ENCODE measurements at places on chromosomes 6 and 20.
A peak's percentile ranks its signal among the peaks of the same experiment; 100 is the strongest.

GRCh38 chr20:54416770-54417169 is 58.6 kb upstream of the DOK5 start:
- no peak for DNase-seq

GRCh38 chr6:149855040-149855654 is 9.0 kb downstream of the LRP11 start:
- peak; percentile 91 for DNase-seq

DNA sequence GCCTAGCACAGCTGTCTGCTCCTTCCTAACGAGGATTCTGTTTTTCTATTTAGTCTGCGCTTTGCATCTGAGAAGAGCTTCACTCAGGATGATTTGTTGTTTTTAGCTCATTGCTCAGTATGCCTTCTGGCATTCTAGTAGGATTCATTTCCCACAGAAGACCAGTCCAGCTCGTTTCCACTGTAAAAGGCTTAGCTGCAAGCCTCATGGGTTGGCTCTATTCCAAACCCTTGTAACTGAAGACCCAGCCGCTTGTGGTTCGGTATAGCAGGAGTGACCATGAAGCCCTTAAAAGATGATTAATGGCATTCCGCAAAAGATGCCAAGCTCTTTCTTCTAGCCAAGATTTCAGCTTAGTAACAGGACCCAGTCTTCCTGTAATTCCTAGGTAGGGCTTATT is 7.2 kb downstream of the ADGRF1 start:
- peak; percentile 97 for DNase-seq

DNA sequence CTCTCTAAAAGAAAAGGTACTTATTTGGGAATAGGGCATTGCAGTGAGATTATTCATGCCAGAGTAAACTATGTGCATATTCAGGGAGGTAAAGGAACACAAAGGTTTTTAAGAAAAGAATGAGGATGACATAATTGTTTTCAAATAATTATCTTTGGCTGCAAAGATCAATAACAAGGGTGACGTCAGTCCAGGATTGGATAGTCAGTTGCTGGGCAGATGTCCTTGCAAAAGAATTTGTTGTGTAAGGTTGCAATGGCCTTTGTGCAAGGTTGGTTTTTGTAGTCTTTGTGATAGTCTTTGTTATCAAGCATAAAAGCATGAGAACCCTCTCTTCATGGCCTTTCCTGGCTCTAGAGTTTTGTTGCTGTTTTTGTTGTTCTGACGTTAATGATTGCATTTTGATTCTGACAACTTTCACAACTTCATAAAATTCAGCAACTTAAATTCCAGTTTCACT is 17.7 kb downstream of the LOC128125822 start:
- no peak for DNase-seq

GRCh38 chr6:140018588-140018987 is 644.1 kb upstream of the CITED2 start:
- no peak for DNase-seq

GRCh38 chr20:6502219-6502618 is 265.3 kb upstream of the BMP2 start:
- peak; percentile 23 for DNase-seq

GRCh38 chr6:110738899-110739365 is 76.3 kb downstream of the CDK19 start:
- DNase-seq, result peak; percentile 66

DNA sequence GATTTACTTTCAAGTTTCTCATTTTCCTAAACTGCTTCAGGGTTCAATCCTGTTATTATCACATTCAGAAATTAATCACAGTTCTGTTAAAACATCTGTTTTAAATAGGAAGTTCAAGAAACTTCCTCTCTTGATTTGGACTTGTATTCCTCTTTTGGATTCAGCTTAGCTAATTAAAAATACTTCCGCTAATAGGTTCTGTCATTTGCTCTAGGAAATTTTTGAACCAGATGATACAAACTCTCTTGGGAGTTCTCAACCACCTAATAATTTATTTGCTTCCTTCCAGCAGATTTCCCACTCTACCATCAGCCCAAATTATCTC is 15.9 kb upstream of the TMEM30A start:
- no peak for DNase-seq

- DNase-seq, result no peak
Observed at GRCh38 chr20:33660035-33660684, 2.0 kb upstream of the C20orf144 start.

DNA sequence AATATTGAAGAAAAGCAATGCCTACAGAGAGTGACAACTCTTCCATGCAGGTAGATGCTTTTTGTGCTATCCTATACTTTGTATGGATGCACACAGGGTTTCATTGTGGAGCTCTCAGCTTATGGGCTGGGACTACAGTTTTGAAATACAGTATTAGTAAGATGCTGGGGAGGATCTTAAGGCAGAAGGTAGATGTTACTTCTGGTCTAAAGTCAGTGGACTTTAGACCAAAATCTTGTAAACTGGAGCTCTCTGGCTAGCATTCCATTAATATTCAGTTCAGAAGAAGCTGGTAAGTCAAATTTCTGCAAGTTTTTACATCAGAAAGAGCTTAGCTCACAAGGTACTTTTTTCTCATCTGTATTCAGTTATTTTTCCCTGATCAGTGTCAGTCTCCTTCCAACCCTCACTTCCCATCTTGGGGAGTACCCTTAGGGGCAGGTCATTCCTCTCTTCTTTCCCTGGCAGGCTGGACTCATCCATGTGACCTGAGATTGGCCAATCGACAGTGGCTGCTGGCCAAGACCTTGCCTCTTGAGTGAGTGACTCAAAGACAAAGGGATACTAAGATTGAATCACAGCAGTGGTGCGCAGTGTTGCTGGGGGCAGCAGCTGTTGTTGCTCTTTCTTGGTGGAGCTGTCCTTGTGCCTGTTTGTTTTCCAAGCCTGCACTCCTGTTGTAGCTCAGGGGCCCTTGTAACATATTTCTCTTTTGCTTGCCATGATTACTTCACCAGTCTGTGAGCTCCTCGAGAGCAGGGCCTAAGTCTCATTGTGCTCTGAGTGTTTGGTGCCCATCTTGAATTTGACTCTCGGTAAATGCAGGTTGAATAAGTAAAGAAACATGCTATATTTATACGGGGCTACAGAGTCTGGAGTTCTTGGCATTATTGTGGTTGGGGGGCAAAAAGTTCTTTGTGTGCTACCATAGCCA is 2.8 kb upstream of the PHF20 start:
- DNase-seq, result peak; percentile 94

DNA sequence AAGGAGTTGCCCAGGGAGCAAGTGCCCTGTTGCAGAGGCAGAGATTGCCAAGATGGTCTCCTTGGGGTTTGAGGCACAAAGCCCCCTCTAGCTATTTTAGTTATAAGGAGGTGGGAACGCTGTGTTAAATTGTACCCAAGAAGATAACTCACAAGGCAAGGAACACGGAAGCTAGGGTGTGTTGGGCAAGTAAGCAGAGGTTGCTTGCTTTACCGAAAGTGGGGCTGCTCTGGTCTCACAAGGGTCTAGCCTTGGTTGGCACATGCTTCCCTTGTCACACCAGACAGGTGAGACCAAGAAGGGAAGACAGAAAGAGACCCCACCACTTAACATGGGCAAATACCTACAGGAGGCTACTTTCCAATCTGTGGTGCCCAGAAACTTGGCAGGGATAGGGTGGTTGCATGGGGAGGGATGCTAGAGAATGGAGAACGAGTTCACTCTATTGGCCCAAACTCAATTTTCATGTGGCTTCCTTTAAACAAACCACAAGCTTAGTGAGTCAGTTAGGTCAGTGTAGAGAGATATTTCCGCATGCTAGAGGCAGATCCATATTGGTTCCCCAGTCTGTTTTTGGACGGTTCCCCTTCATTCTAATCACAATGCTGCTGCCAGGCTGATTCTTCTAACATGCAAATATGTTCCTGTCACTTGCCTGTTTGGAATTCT is 42.4 kb downstream of the PLAGL1 start:
- peak; percentile 8 for DNase-seq

DNA sequence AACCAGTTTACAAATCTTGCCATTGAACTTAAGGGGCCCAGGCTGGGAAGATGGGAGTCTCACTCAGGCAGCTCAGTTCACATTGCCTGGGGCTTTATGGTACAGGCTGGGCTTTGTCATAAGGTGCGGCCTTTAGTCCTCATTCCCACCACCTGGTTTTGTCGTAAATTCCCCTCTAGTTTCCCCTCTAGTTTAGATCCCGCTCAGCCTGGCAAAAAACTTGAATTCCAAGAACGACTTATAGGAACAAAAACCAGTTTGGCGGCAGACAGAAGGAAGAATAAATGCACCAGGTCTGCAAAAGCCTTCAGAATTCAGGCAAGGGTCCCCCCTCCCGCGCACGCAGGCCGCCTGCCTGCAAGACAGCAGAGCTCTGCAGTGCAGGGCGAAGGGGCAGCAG is 4.1 kb downstream of the BMP7 start:
- no peak for DNase-seq

- no peak for DNase-seq
Observed at GRCh38 chr20:34541264-34541901, 17.1 kb upstream of the MAP1LC3A start.

DNA sequence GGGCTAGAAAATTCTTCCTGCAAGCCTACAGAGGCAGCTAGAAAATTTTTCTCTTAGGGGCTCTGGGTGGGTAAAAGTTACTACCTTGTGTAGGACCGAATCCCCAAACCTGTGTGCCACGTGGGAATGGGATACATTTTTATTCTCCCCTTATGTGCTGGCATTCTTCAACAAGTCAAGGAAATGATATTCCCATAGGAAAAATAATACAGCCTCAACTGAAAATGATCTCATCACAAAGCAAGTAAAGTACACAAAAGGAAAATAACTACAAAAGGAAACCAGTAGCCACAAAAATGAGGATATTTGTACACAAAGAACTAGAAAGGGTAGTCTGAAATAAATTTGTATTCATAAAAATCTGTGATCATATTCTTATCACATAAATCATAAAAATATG is 298.1 kb downstream of the LAMA2 start:
- DNase-seq, result no peak

DNA sequence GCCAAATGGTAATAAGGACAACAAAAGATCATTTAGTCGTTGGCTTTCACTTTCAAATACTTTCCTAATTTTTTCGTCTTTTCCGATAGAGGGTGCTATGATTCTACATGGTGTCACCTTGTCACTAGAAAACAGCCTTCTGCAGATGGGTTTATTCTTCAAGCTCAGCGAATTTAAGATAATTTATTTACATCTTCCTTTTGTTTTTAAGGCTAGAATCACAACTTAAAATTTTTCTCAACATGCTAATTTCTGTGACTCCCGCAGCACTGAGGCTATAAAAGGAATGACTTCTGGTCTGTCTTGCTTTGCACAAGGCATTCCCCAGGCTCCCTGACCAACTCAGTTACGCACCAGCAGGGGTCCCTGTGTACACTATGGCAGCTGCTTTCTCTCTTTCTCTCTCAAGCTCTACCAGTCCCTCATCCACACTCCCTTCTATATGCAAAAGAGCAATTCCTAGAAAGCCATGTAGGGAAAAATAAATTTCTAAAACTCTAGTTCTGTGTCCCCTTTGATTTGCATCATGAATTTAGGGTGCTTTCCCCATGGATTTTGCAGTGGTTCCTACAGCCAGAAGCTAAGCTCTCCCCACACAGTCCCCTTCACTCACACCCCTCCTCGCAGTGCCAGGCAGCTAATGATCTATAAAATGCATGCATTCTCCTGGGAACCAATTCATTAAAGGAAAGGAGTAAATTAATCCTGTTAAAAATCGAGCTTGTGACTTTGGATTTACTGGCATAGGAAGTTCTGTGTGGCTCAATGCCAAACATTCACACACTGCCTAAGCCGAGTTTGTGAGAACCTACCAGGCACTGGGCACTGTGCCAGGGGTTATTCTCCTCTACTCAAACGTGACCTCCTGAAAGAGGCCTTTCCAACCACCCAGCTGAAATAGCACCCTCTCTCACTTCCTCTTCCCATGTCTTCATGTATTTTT is 74.5 kb downstream of the DCDC2 start:
- peak; percentile 94 for DNase-seq

- no peak for DNase-seq
Observed at GRCh38 chr20:1081891-1082290, 36.5 kb upstream of the PSMF1 start.

DNA sequence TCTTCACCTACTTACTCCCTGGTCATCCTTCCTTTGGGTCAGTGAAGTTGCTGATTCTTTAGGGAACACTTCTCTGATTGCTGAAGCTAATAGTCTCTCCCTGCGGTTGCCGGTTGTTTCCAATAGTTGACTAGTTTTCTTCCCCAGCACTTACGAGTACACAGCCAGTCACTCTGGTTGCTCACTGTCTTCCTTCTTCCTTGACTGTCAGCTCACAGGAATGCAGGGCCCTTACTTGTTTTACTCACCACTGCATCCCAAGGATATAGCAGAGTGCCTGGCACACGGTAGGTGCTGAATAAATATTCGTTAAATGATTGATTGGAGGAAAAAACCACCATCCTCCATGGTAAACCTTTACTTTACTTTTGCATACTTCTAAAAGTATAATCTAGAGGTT is 345.0 kb downstream of the QKI start:
- DNase-seq, result peak; percentile 93

Measured in kidney tubule cell (primary cell).